ENCODE measurements at places on chromosomes 1 and 21.

- no peak for DNase-seq
These were observed 34.1 kb upstream of the NEK7 start for GRCh38 chr1:198122693-198123092.

- no peak for DNase-seq
These were observed 5.4 kb upstream of the TRPM2 start for GRCh38 chr21:44347911-44348451.

GRCh38 chr1:174052621-174053020 is 30.5 kb upstream of the RC3H1 start:
- no peak for DNase-seq

- DNase-seq: no peak
These were observed 138.6 kb upstream of the EDN2 start for GRCh38 chr1:41622859-41623732.

DNA sequence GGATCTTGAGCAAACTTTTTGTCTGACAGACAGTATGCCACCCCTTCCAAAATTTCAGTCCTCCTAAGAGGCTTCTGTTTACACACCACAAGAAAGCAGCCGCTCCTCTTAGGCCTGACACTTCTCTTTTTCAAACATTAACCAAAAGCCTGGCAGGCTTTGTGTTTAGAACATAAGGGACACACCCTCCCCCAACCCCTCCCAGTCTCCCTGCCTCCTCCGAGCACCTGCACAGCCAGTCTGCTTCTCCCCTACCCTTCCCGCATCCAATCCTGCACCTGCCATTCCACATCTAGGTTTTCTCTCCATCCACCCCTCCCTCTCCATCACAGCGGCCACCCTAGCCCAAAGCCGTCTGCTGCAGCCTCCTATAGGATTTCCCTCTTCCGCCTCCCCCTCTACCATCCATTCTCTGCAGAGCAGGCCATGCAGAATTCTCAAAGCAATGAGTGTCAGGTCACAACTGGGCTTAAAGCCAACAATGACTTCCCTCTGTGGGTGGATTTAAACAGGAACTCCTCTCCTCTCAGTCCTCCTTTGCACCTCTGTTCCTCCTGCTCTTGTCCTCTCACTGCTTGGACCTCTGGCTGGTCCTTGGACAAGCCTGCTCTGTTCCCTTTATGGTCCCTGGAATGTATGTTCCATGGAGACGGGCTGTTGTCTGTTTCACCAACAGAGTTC is 478.2 kb downstream of the NPHP4 start:
- no peak for DNase-seq

GRCh38 chr1:157830887-157831286 is 10.7 kb downstream of the CD5L start:
- no peak for DNase-seq

- no peak for DNase-seq
These were observed 1.9 kb upstream of the GPR52 start for GRCh38 chr1:174445817-174446216.

DNA sequence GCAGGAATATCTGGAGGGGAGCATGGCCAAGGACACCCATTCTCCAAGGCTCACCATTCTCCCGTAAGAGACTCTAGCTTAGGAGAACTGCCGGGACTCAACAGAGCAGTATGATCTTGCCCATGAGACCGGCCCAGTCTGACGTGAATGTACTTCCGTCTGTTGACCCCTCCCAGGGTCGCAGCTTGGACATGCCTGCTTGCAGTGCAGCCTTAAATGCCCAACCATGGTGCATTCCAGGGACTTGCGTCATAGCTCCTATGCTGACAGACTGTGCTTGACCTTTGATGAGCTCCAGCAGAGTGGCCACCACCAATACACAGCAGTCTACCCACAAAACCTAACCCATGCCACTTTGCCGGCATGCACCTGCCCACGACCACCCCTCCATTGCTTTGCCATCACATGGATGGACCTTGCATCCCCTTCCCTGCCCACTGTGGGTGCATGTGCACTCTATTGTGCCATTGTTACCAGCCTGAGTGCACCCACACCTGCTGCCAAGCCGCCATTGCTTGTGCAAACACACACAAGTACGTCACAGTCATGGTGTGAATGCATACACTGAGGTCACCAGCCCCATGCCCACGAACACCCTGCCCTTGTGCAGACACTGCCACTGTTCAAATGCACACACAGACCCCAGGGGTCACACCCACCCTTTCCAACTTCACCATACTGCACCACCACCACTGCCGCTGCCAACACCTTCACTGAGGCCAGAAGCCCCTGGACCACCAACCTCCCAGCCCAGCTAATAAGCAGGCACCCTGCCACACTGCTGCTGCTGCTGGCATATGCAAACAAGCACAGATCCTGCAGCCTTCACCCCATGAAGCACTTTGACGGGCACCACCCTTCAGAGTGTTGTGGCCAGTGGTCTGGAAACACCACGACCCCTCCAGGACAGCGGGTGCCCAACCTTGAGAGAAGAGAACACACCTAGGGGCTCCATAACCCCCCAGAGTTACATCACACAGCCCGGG is 1141.3 kb downstream of the BRINP3 start:
- DNase-seq: no peak

GRCh38 chr1:29506678-29507225 is 270.4 kb downstream of the PTPRU start:
- no peak for DNase-seq

DNA sequence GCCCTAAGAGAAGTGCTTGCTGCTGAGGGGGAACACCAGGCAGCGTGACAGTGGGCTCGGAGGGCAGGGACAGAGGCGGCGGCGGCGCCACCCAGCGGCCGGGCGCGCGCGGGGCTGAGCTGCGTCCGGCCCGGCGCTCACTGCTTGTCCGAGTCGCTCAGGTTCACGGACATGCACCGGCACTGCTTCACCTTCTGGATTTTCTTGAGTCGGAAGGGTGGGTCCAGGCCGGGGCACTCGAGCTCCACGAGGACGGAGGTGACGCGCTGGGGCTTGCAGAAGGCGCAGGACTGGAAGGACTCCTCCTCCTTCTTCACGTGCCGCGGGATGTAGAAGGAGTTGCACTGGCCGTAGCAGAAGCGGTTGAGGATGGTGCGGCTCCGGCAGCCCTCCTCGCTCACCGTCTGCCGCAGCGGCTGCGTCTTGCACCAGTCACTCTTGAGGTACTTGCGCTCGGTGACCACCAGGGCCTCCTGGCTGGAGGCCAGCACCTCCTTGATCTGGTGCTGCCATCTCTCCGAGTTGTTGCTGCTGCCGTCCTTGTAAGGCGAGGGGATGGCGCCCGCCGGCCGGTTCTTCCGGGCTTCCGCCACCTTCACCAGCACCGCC is 119.0 kb downstream of the GREM2 start:
- no peak for DNase-seq

Measured in thoracic aorta (tissue), 2 donors.